ENCODE measurements at places on chromosomes 1 and 21.

- DNase-seq = no peak
Measured at GRCh38 chr1:155379631-155380090, 59.0 kb downstream of the RUSC1 start.

GRCh38 chr1:198524556-198524955 lies 15.9 kb downstream of the ATP6V1G3 start:
- DNase-seq = no peak

- no peak for DNase-seq
Measured at GRCh38 chr1:150789396-150789795, 18.7 kb downstream of the CTSK start.

- DNase-seq = no peak
Measured at GRCh38 chr1:58621391-58621790, 44.3 kb upstream of the TACSTD2 start.

GRCh38 chr1:197224160-197224559 lies 43.9 kb upstream of the CRB1 start:
- no peak for DNase-seq

DNA sequence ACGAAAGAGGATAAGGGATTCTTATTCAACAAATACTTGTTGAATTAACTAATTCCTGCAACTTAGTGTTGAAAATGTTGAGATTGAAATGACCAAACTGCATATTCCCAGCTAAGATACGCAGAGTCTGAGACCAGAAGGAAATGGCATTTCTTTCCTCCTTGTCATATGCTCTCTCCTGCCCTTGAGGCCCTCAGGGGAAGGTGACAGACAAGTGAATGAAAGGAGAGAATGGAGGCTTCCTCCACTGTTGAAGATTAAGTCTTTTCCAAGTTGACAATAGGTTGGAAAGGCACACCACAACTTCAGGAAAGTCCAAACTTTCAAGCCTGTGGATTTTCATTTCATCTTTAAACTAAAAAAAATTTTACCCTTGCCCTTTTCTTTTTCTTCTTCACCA lies 3.1 kb upstream of the ZNF697 start:
- no peak for DNase-seq

- DNase-seq = no peak
Measured at GRCh38 chr1:210702506-210702905, 373.8 kb downstream of the HHAT start.

- no peak for DNase-seq
Measured at GRCh38 chr1:17612831-17613230, 73.3 kb downstream of the ARHGEF10L start.

- DNase-seq = no peak
Measured at GRCh38 chr21:20645344-20645743, 352.9 kb upstream of the NCAM2 start.

GRCh38 chr1:204746838-204747442 lies 61.4 kb upstream of the LRRN2 start:
- no peak for DNase-seq

DNA sequence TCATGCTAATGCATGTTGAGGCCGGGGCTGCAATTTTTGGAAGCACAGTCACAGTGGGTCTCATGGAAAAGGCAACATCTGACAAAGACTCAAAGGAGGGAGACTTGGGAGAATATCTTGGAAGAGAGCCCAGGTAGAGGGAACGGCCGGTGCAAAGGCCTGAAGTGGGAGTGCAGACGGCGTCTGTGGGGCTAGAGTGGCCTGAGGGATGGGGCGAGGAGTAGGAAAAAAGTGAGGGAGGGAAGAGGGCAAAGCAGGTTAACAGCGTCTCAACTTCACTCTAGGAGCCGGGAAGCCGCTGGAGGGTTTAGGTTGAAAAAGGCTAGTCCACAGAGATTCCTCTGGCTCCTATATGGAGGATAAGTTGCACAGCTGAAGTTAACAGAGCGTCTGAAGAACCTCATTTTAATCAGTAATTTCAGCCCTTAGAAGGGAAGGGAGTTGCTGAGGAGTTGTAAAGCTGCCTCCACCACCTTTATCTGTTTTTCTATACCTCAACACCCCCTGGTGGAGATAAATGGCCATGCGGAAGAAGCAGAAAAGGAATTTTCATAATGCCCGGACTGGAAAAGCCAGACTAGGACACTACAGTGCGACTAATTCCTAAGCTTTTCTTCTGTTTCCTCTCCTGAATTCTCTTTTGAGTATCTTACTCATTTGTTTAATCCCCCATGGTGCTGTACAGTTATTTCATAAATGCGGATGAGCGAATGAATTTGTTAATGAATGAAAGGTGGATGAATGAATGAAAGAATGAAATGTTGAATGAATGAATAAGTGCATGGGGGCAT lies 78.7 kb upstream of the ZNF281 start:
- DNase-seq = peak; percentile 48

DNA sequence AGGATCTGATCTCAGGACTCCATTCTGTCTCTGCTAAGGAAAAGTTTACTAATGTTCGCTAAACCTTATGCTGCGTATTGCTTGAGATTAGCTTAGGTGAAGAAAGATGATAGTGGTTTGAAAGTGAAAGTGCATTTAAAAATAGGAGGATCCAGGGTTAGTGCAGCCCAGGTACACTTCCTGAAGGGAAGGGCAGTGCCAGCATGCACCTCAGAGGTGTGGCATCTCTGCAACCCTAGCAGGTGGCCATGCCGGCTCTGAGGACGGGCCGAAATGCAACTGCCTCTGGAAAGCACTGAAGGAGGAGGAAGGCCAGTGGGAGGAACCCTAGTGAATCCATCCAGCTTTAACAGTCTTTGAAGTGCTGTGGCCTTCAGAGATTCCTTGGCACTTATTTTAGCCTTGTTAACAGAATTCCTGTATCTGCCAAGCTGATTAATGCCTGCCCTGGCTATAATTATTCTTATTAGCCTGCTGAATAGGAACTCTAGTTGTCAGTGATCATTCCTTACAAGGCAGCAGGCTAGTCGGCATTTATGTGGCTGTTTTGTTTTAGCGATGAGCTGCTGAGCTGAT lies 5.5 kb downstream of the PTGFRN start:
- DNase-seq = no peak

- DNase-seq = no peak
Measured at GRCh38 chr1:41341365-41341683, 19.9 kb upstream of the FOXO6 start.
